ENCODE measurements at places on chromosomes 5 and 9. TPM values are rescaled to one million over a fixed set of nuclear protein-coding genes. Genes with fewer than 3 reads are reported as not detected.

Gene MUSK
- not detected for total RNA-seq

Gene ZNF454
- 0.10 TPM for total RNA-seq

Gene RANBP3L
- total RNA-seq, result 0.28 TPM

Gene ITGA1
- 1.6 TPM for total RNA-seq

Gene FAM221B
- total RNA-seq, result not detected

Gene LTC4S
- total RNA-seq, result 0.69 TPM

Gene PCDHB10
- total RNA-seq, result 0.72 TPM

Gene ZNF367
- total RNA-seq, result 12.4 TPM

Gene WDR38
- not detected for total RNA-seq

Gene FAXDC2
- 0.39 TPM for total RNA-seq

Gene MRPS30
- 47.2 TPM for total RNA-seq

Gene SPACA9
- total RNA-seq, result 3.0 TPM

Gene AK8
- 0.39 TPM for total RNA-seq

Gene MAP1B
- total RNA-seq, result 82.3 TPM

Gene LOX
- 0.62 TPM for total RNA-seq

Gene GNA14
- 0.15 TPM for total RNA-seq

Gene SPINK4
- total RNA-seq, result not detected

Gene ZNF354B
- 33.0 TPM for total RNA-seq

Measured in Panc1 (cell line).